PC-9 (cell line): ENCODE measurements at places on chromosomes 1 and 21.

- peak; percentile 37 for DNase-seq
Measured at GRCh38 chr1:163361123-163361934, 39.6 kb downstream of the NUF2 start.

GRCh38 chr21:36798491-36798890 lies 99.6 kb downstream of the SIM2 start:
- DNase-seq = no peak

- no peak for DNase-seq
Measured at GRCh38 chr1:173009597-173009996, 41.1 kb downstream of the TNFSF18 start.

DNA sequence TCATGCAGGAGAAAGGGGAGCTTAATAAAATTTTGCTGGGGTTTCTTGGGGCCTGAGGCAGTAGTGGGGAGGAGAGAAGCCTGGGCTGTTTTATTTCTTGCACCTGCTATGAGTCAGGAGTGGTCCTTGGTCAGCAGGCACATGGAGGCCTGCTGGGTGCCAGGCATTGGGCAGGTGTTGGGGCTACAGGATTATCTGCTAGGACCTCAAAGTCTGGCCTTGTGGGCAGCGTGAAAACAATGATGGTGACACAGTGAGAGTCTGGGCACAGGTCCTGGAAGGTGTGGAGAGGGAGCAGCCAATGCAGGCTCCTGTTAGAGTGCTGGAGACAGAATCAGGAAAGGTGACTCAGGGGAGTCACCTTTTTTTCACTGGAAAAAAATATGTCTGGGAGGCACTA lies 17.2 kb downstream of the ROR1 start:
- no peak for DNase-seq

DNA sequence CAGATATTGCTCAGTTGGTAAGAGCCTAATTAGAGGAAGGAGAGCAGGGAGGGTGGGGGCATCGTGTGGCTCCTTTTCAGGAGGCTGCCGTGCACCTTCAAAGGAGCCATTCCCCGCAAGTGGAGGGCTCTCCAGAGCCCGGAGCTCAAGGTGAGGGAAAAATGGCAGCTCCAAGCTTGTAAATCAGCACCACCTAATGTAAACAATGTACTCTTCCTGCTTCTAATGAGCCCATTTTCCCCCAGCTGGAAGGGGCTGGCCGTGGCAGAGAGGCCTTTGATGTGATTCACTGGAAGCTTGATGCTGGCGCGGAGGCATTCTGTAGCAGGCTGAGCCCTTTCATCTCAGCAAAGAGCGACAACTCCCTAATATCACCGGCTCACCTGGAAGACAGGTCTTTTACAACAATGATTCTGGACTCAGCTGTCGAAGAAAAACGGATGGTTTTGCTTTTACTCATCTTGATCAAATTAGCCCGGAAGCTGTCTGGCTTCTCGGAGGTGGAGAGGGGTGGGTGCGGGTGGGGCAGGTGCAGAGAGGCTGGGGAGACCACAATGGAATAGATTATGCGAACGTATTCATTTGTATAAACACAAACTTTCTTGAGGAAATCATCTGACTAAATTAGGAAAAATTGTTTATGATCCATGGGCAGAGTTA lies 112.5 kb downstream of the RRAGC start:
- DNase-seq = no peak

DNA sequence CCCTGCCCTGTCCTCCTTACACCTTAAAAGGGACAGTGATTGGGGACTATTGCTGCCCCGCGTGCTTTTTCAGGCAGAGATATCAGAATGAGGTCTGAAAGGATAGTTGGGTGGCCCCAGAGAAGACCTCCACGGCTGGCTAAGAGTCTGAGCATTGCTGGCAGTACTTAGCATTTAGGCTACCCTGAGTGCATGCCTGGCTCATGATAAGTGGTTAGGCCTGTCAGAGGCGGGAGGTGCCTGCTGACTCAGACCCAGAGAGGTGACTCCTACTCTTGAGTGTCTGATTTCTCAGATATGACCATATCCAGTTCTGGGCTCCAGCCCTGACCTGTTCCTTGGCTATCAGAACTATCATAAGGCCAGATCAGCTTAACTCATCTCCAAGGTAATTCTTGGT lies 213.7 kb downstream of the PBX1 start:
- DNase-seq = peak; percentile 96

DNA sequence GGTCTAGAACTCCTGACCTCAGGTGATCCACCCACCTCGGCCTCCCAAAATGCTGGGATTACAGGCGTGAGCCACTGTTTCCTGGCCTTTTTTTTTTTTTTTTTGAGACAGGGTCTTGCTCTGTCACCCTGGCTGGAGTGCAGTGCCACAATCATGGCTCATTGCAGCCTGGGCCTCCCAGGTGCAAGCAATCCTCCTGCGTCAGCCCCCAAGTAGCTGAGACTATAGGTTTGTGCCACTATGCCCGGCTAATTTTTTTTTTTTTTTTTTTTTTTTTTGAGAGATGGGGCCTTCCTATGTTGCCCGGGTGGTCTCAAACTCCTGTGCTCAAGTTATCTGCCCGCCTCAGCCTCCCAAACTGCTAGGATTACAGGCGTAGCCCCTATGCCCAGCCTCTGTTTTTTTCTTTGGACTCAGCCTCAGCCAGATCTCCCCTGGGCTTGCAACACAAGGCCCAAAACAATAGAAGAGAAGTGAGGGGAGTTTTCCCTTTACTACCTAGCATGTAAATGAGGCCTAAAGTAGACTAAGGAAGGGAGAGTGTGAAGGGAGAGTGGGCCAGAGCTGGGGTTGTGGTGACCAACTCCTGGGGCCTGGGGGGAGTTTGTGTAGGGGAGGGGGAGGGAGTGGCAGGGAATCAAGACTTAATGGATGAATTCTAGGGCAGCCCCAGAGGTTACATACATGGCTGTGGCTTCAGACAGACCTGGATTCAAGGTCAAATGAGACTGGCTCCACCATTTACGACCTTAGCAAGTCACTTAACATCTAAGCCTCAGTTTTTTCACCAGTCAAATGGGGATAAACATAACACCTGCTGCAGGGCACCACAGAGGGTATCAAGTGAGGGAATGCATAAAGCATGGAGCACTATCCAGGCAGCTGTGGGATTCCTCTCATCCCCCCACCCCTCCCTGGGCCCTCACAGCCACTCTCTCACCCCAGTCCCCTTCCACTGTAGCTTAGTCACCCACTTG lies 1.6 kb upstream of the CD52 start:
- no peak for DNase-seq

DNA sequence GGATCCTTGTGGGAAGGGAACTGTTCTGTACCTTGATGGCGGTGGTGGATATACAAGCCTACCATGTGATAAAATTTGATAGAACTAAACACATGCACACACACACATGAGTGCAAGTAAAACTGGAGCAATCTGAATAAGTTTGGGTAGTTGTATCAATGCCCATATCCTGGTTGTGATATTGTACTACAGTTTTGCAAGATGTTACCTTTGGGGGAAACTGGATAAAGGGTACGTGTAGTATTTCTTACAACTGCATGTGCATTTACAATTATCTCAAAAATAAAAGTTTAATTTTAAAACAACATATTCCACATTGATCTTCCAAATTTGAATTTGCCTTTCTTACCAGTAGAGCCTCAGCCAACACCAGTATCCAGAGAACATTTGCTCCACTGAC lies 99.6 kb downstream of the DTL start:
- no peak for DNase-seq

DNA sequence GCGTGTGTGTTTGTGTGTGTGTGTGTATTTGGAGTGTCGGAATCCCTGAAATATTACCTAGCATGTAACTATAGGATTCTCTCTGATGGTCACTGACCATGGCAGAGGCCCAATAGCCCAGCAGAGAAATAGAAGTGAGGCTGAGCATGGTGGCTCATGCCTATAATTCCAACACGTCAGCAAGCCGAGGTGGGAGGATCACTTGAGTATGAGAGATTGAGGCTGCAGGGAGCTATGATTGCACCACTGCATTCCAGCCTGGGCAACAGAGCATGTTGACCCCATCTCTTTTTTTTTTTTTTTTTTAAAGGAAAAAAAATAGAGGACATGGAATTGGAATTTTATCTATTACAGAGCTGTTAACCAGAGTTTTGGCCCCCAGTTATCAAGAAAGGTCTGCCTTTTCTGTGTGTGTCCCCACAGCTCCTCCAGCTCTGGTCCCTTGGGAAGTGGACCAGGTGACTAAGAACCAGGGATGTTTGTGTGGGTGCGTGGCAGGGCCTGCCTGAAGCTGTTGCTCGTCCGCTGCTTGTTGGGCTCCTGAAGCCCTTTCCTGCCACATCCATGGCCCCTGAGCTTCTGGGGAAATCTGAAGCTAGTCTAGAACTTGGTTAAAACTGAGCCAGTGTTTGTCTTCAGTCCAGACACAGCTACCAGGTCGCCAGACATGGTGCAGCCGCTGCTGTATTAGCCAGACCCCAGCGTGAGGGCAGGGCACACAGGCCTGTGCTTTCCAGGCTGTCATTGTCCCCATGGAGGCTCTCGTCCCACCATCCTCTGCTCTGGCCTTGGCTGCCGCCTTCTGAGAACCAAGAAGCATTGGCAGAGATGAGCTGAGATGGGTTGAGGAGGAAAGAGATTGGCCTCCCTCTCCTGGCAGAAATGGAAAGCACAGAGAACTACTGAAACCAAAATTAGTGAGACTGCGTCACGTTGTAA lies 25.5 kb downstream of the CAPN9 start:
- peak; percentile 24 for DNase-seq

DNA sequence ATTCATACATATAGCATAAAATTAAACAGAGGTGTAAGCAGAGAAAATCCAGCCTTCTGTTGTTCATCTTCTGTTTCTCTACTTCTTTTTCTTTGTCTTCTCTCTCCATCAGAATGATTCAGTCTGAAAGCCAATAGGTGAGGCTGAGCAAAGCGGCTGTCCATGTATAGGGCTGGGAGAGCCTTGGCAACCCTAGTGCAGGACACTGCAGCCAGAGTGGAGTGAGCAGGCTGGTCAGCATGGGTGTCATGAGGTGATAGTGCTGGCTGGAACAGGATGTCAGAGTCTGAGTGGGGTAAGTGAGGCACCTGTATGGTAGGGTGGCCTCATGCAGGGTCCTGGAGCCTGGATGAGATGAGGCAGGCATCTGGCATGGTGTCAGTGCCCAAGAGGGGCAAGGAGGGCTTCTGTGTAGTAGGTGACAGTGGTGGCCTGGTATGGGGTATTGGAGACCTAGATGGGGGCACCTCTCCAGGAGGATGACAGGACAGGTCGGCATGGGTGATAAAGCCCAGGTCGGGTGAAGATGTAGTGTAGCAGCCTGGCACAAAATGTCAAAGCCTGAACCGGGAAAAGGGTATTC lies 45.5 kb upstream of the GTF2B start:
- no peak for DNase-seq

GRCh38 chr1:32928715-32929114 lies 27.5 kb upstream of the TMEM54 start:
- DNase-seq = no peak

DNA sequence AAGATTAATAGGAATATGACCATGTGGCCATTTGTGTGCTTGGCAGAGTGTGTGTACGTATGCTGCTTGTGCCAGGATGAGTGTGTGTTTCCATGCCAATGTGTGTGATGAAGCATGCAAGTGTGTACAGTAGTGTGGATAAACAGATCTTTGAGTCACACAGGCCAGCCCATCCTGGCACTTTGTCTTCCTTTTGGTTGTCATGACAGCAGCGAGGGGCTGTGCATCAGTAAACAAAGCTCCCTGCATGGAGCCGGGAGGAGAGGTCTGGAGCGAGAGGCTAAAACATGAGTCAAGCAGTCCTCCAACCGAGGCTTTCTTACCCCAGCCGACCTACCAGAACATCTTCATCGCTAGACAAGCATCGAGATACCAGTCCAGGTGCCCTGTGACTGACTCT lies 221.2 kb downstream of the CACNA1E start:
- no peak for DNase-seq

DNA sequence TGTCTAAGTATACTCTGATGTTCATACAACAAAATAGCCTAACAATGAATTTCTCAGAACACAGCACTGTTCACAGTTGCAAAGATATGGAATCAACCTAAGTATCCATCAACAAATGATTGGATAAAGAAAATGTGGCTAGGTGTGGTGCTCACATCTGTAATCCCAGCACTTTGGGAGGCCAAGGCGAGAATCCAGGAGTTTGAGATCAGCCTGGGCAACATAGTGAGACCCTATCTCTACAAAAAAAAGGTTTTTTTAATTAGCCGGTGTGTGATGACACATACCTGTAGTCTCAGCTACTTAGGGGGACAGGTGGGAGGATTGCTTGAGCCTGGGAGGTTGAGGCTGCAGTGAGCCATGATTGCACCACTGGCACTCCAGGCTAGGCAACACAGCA lies 10.7 kb downstream of the IFNAR2 start:
- DNase-seq = no peak

- DNase-seq = peak; percentile 93
Measured at GRCh38 chr1:244970744-244971551, 106.6 kb upstream of the HNRNPU start.

DNA sequence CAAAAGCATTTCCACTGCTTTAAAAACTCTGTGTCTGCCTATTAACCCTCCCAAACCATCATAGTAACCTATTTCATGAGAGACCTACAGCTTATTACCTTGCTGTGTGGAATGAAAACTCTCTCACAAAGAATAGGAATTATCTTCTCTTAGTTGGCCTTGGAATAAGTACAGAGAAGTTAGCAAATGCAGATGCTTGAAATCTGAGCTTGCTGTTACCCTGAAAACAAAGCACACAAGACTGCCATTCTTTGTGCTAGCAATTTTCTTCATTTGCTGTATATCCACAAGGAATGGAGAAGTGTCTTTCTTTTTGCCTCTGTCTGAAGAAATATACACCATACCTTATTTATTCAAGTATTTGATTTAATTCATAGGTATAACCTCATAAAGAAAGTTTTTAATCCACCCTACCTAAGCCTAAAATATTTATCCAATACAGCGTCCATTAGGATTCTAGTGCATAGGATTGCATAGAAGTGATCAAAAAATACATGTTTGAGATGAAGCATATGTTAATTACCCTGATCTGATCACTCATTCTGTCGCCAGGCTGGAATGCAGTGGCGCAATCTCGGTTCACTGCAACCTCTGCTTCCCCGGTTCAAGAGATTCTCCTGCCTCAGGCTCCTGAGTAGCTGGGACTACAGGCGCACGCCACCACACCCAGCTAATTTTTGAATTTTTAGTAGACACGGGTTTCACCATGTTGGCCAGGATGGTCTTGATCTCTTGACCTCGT lies 451.1 kb downstream of the LTN1 start:
- DNase-seq = no peak

DNA sequence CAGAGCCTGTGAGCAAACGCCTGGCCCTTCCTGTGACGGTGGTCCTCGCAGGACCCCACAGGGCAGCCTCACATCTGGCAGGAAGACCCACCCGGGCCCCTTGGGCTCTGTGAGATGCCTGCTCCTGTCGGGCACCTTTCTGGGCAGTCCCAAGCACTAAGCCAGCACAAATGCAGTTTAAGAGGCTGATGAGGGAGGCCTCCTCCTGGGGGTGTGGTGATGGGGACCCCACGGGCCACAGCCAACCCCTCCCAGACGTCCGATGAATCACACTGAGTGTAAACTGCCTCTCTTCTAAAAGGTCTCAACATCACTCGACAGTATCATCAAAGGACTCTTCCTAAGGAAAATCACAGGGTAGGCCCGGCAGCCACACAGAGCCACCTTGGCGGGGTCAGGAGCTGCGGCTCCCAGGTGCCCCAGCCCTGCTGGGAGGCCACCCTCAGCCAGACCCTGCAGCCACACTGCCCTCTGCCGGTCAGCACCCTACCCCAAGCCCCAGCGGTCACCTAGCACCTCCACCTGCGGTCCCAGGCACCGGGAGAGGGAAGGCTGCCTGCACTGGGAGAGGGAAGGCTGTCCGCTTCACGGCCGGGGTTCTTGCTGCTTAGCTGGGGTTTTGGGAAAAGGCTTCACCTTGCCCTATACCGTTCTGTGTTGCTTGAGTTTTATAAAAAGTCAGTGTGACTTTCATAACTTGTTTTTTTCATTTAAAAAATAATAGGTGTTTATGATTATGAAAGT lies 3.9 kb upstream of the PRKCZ start:
- no peak for DNase-seq

GRCh38 chr1:109546311-109547109 lies 1.9 kb upstream of the GNAI3 start:
- DNase-seq = peak; percentile 81
